ENCODE measurements at places on chromosomes 2 and 18.

GRCh38 chr2:77087987-77088414 is 434.2 kb downstream of the LRRTM4 start:
- DNase-seq, result no peak

DNA sequence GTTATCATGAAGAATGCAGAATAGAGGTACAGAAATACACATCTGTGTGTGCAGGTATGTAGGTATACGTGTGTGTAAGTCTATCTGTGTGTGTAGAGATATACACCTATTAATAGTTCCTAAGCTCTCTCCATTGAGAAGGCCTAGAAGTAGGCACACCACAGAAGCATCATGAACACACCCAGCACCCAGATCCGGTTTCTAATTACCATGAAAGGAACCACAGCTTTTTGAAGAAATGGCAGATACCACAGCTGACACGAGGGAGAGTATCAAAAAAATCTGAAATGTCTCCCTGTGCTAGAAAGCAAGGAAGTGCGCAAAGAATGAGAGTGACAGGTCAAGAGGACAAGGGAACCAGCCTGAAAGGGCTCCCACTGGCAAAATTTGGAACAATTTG is 27.7 kb upstream of the AP1S3 start:
- no peak for DNase-seq

DNA sequence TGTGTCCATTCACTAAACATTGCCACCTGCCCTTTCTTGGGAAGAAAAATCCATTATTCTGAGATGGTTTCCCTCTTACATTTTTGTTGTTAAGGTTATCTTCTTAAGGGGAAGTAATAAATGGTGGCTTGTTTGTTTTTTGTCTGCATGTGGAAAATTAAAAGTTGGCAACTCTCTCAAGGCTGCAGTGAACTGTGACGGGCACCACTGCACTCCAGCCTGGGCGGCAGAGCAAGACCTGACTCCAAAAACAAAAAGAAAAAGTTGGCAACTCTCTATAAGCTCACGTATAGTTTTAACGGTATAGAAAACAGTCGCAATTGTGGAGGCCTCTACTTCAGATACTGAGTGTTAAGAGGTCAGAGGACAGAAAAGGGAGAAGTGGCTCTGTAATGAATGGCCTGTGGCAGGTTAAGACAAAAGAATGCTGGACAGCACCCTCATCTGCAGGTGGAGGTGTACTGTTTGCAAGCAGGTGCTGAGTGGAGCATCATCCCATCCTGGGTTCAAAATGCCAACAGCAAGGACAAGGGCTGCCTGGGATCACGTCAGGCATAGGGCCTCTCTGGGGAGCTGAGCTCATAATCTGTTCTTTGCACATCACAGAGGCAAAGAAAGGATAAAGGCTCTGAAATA is 16.7 kb downstream of the L3MBTL4 start:
- no peak for DNase-seq

DNA sequence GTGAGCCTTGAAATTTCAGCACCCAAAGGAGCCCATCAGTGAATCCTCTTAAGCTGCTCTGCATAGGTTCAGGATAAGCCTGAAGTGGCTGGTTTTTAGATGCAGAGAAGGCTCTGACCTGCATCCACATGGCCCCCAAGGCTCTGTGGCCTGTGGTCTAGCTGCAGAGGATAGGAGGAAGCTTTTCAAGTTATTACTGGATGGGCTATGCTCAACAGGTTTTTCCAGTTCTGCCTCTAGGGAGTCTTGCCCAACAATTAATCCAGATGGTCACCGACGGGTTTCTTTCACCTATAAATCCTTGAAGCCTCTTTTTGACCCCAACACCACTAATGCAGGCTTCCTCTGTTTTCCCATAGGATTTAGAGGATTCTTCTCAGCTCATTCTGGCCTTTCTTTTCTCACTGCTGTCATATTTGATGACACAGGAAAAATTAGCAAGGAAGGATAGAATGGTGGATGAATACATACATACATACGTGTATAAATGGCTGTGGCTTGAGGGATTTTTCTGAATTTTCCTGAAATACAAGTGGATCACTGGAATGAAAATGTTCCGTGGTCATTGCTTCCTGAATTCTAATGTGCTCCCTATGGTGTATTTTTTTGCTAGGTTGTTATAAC is 52.2 kb upstream of the BCL2L11 start:
- no peak for DNase-seq

DNA sequence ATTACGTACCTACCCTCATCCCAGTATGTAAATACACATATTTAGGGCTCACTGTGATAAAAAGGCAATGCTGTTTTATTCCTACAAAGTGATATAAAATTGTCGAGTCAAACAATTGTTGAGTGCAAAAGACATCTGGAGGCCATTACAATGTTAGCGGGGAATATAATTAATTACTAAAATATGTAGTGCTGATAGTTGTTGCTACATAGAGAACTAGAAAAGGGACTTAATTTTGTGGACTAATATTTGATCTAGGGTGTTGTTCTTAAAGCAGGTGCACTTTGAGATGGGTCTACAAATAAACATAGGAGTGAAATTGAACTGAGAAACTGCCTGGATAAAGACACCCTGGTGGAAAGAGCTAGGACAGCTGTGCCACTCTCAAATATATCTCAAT is 300.1 kb downstream of the NOL4 start:
- no peak for DNase-seq

DNA sequence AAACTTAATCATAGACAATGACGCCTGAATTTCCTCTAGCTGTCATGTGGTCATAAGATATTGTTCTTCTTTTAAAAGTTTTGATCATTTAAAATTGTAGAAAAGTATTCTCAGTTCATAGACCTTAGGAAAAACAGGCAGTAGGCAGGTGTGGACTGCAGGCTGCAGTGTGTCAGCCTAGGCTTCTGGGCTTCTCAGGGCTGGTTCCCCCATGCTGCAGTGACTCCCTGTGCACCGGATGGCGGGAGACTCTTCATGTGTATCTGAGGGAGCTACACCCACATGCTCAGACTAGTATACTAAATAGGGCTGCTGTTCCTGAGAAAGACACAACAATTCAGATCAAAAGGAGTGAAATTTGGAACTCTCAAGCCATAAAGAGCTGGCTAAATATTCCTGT is 72.4 kb downstream of the PXDN start:
- no peak for DNase-seq

DNA sequence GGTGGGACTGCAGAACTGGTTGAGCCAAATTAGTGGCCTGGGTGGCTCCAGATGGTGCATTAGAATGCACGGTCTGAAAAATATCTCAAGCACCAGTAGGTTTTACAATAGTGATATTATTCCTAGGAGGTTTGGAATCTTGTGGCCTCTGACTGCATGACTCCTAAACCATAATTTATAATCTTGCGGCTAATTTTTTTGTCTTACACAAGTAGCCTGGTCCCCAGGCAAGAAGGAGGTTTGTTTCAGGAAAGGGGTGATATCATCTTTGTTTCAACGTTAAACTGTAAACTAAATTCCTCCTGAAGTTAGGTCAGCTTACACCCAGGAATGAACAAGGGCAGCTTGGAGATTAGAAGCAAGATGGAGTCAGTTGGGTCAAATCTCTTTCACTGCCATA is 98.9 kb upstream of the ARL4C start:
- DNase-seq, result no peak

DNA sequence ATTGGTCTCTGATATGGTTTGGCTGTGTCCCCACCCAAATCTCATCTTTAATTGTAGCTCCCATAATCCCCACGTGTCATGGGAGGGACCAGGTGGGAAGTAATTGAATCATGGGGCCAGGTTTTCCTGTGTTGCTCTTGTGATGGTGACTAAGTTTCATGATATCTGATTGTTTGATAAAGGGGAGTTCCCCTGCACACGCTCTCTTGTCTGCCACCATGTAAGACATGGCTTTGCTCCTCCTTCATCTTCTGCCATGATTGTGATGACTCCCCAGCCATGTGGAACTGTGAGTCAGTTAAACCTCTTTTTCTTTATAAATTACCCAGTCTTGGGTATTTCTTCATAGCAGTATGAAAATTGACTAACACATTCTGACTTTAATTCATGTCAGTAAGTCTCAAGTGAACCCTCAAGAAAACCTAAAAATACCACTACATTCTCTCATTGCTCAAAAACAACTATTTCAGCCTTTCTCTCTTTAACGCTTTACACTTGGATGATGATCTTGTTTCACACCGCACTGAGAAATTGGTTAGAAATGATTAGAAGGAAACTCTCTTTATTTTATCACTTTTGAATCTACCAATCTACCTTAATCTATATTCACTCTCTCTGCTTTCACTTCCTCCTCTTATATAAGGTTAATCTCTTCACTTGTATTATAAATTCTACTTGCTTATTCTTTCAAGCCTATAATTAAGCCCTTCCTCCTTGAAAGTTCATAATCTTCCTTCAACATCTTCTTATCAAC is 110.1 kb downstream of the GALR1 start:
- DNase-seq, result no peak

DNA sequence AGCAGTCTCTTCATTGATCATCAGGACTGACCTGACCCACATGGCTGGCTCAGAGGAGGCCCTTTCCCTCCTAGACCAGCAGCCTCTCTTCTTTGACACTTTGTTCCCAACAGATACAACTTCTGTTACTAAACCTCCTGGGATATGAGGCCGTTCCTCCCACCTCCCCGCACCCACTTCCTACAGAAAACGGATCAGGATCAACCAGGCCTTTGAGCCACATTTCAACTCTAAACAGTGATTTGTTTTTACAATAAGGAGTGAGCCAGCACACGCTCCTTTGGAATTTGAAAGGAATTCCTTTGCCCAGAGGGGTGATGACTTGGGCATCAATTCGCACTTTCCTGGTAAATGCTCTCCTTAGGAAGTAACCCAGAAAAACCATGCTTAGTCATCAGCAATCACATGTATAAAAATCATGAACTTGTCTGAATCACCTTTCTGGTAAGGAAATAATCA is 180.4 kb downstream of the FAM124B start:
- DNase-seq, result no peak

- peak; percentile 82 for DNase-seq
These were observed 519 bp downstream of the METTL4 start for GRCh38 chr18:2570772-2571199.

- DNase-seq, result no peak
These were observed 126.6 kb downstream of the ZNF532 start for GRCh38 chr18:58991167-58991798.

DNA sequence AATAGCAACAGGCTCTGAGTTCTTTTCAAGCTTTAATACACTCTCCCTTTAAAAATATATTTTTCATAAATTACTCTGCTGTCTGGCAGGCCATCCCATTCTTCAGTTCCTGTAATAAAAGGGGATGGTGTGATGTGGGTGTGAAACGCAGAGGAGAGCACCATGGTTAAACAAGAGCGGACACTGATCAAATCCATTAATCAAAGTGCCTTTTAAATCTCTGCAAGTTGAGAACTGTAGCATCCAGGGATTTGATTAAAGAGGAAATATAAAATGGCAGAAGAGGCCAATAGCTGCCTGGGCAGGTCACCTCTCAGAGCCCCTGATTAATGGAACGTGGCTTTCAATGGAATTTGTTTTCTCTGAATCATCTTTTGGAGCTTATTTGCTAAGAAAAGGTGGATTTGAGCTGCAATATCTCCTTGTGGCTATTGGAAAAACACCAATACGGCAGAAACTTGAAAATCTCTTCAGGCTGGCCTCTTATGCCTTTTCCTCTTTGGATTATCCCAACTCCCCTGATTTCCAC is 96.9 kb downstream of the ACTR3 start:
- DNase-seq, result no peak

GRCh38 chr2:77807531-77808215 is 285.5 kb upstream of the LRRTM4 start:
- DNase-seq, result no peak

Measured in hematopoietic multipotent progenitor cell (in vitro differentiated cells).